ENCODE measurements at places on chromosomes 3 and 15.

GRCh38 chr3:17686613-17687012, 55.8 kb downstream of the TBC1D5 start:
- no peak for DNase-seq

GRCh38 chr15:93803421-93804152, 427.8 kb upstream of the MCTP2 start:
- no peak for DNase-seq

GRCh38 chr15:60536314-60536713, 57.4 kb upstream of the ICE2 start:
- no peak for DNase-seq

- DNase-seq, result no peak
Observed at GRCh38 chr15:33795070-33795469, 173.2 kb upstream of the CHRM5 start.

GRCh38 chr3:83169473-83169872, 1408.0 kb upstream of the GBE1 start:
- DNase-seq, result no peak

GRCh38 chr3:143952569-143953072, 19.0 kb upstream of the DIPK2A start:
- DNase-seq, result no peak

GRCh38 chr3:16395212-16395611, 118.3 kb downstream of the RFTN1 start:
- no peak for DNase-seq

DNA sequence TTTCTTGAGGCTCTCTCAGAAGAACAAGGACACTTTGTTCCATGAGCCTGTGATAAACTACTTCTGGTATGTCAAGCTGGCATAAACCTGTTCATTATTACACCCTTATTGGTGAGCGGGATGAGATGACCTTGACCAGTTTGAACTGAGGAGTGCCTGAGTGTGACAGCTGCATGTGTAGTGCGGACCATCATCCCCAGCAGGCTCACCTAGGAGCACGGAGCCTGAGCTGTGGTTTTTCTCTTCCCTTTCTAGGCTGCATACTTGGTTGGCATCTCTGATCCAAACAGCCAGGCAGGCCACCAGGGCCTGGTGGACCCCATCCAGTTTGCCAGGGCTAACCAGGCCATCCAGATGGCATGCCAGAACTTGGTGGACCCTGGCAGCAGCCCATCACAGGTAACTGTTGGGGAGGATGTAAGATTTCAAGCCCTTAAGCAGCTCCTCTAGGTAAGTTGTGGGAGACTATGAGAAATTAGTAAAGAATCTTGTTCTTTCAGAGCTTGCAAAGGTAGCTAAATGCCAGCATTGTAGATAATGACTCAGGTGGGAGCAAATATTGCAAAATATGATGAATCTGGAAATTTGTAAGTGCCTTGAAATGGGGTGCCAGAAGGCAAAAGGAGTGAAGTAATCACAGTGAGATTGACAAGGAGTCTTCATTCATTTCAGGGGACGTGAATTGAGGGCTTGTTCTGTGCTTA, 288.9 kb upstream of the TPM1 start:
- no peak for DNase-seq

DNA sequence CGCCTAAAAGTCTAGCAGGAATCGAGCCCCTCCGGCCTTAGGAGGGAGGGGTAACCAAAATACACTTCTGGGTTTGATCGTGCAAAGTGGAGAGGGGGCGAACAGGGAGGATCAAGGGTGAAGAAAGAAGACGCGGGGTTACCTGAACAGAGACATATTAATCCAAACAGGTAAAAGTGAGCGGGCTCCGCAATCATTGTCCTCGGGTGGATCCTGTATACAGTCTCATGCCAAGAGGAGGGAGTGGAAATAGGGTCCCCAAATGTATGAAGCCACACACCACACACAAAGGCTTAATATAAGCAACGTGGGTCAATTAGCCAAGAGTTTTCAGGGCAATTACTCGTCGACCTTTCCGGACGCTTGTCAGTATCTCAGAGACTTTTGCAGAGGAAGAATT, 749.5 kb downstream of the ROBO1 start:
- DNase-seq, result no peak

DNA sequence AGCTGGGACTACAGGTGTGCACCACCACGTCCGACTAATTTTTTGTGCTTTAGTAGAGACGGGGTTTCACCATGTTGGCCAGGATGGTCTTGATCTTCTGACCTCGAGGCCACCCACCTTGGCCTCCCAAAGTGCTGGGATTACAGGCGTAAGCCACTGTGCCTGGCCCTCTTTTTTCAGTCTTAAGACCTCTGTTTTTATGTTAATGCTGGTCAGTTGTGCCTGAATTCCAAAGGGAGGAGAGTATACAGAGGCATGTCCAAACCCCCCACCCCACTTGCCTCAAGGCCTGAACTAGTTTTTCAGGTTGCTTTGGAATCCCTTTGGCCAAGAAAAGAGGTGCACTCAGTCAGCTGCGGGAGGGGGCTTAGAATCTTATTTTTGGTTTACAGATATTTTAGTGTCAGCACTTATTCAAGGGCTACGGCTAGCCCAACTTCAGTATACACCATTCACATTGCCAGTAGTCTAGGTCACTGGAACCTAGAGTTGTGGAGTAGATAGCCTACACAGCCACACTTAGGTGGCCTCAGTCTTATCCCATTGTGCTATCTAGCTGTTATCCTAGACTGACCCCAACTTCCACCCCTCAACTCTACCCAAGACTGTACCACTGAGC, 128.0 kb upstream of the TPM1 start:
- no peak for DNase-seq

- DNase-seq, result no peak
Observed at GRCh38 chr3:189710620-189711402, 79.6 kb downstream of the TP63 start.

- DNase-seq, result no peak
Observed at GRCh38 chr15:47504624-47505256, 212.6 kb upstream of the SEMA6D start.

- no peak for DNase-seq
Observed at GRCh38 chr3:172155897-172156585, 116.7 kb downstream of the FNDC3B start.

All from activated effector memory CD4-positive, alpha-beta T cell treated with Interleukin-2 at 50 U/mL for 16 hours (primary cell).